ENCODE measurements at places on chromosomes 1 and 21.

GRCh38 chr1:68049941-68050878 is at the start of gene DIRAS3:
Gene DIRAS3, minus strand, starts transcription at chr1:68050627. Its CDS starts 3,330 bp downstream, at chr1:68047297.
- no peak for DNase-seq

- DNase-seq, result no peak
Observed at GRCh38 chr21:18759751-18760161, 356.2 kb upstream of the TMPRSS15 start.

GRCh38 chr1:28279721-28280120 is 20.4 kb downstream of the SESN2 start:
- DNase-seq, result no peak

DNA sequence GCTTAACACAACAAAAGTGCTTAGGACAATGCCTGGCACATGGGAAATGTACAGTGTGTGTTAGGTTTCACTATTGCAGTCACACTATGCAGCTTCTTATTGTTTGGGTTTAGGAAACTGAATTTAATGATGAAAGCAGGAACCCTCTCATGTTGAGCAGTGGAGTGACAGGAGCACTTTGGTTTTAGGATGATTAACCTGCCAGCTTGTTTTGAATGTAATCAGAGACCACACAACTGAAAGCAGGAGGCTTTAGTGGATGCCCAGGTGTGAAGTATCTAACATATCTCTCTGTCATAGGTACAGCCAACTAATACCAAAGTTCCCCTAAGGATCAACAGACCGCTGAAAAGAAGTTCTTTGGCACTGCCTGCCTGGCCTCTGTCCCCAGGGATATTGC is 406.9 kb upstream of the USP24 start:
- DNase-seq, result no peak

- DNase-seq, result no peak
Observed at GRCh38 chr1:203776636-203777035, 11.7 kb downstream of the LAX1 start.

DNA sequence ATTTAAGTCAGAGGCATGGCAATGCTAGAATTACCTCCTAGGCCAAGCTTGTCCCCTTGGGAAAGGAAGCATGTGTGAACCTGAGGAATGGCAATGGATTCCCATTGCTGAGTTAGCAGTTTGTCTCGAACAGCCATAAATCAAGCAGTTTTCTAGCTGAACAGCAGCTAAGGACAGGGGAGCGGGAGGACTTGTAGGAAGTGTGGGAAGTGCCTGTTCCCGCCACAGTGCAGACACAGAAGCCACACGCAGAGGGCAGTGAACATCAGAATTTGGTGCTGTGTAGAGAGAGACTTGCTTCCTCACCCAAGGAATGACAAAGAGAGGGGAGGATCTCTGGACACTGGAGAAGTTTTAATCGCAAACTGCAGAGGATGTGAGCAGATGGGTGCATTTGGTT is 3.8 kb downstream of the PHGDH start:
- DNase-seq, result no peak

GRCh38 chr1:38487396-38487795 is 372.2 kb downstream of the RRAGC start:
- DNase-seq, result no peak

DNA sequence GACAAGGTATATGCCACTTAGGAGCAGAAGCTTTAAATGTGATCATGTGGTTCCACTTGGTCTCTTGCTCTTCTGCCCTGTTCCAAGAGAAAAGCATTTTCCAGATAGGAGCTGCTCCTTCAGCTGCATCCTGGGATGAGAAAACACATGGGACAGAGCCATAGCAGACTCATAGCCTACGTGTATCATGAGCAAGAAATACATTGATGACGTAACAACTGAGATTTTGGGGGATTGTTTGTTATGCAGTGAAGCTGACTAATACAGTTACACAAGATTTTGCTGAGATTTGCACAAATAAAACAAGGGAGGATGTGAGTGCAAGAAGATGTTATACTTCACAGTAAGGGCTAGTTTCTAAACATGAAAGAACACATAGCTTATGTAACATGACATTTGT is 36.0 kb upstream of the IRF2BP2 start:
- DNase-seq, result no peak

- no peak for DNase-seq
Observed at GRCh38 chr1:89978755-89979154, 16.2 kb upstream of the ZNF326 start.

GRCh38 chr1:228177183-228177475 is 11.5 kb downstream of the IBA57 start:
- DNase-seq, result no peak

GRCh38 chr21:36847189-36847588 is 119.3 kb downstream of the HLCS start:
- no peak for DNase-seq

- DNase-seq, result no peak
Observed at GRCh38 chr1:156002188-156002911, 18.4 kb downstream of the SSR2 start.

- no peak for DNase-seq
Observed at GRCh38 chr1:154208677-154209388, 2.7 kb upstream of the CFAP141 start.

DNA sequence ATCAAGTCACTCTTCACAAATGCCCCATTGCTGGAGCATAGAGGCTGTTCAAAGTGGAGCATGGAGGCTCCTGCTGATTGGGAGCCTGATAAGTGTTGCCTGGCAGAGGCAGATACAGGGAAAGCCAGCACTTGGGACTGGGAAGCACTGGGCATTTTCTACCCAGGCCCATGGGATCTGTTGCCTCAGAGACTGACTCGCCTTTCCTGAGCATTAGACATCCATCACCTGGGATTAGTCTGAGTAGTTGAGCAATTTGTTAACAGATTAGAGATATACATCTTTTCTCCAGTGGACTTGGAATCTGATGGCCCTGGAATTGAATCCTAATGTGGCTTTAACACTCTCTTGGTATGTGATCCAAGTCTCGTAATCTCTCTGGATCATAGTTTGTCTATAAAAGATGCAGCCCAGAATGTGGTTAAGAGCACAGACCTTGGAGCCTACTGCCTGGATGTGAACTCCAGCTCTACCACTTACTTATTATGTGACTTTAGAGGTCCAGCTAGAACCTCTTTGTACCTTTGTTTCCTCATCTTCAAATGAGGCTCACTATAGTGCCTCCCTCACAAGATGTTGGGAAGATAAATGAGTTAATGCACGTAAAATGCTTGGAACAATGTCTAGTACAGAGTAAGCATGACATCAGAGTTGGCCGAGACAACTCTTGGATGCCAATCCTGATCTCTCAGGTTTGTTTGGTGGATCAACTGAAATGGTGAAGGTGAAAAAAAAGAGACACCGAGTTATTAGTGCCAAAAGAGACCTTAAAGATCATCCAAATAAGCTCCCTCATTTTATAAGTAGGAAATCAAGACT is 38.3 kb upstream of the NRDC start:
- no peak for DNase-seq

- no peak for DNase-seq
Observed at GRCh38 chr1:230157420-230158390, 90.7 kb downstream of the GALNT2 start.

DNA sequence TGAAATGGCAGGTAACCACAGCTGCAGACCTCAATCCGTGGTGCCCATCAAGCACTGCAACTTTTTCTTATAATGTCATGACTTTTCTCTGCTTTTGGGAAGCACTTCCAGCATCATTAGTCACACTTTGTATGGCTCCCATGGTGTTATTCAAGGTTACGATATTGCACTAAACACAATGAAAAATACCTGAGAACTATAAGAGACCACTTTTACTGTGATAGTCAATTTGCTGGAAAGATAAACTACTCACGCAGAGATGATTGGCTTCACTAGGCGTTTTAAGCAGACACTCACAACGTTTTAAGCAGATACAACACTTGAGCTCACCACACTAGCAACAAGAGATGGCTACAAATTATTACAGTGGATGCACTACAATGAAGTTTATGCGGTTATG is 103.2 kb upstream of the CHRM3 start:
- DNase-seq, result no peak

- DNase-seq, result no peak
Observed at GRCh38 chr1:29684141-29684540, 447.8 kb downstream of the PTPRU start.

GRCh38 chr21:19999369-20000272 is 998.6 kb upstream of the NCAM2 start:
- DNase-seq, result no peak

DNA sequence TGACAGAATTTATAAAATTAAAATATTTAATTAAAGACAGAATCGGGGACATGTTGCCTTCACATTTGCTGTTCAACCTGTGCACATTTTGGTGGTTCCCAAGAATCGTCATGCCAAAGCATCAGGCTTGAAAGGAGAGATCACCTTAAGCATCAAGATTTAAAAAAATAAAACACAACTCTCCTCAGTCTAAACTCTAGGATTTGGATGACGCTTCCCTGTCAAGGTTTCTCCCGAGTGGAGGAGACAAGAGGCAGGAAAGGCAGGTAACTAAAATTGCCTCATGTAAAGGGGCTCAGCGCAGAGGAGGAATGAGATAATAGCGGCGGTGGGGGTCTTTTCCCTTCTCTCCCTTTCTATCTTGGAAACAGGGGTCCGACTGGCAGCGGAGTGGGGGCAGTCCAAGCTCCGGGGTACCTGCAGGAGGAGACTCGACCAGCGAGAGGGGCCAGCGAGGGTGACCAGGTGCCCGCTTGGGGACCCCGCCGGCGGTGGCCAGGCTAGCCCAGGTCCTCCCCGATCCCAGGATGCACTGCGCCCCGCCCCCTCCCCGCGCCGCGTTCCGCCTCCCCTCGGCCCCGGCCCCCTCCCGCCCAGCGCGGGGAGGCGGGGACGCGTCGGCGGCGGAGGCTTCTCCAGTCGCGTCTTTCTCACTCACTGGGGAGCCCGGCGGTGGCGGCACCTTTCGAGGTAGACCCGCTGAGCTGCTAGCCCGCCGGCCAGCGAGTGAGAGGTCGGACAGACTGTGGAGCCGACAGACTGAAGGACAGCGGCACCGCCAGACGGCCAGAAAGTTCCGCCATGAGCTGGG is at the start of gene FNBP1L:
Gene FNBP1L, plus strand, starts transcription at position 638 of the 811 bp plus-strand sequence. Its CDS starts 164 bp downstream, at position 802.
- peak; percentile 41 for DNase-seq

GRCh38 chr1:156594190-156594589 is 2.6 kb downstream of the NAXE start:
- DNase-seq, result no peak

- no peak for DNase-seq
Observed at GRCh38 chr1:24988558-24988912, 58.5 kb upstream of the RUNX3 start.

DNA sequence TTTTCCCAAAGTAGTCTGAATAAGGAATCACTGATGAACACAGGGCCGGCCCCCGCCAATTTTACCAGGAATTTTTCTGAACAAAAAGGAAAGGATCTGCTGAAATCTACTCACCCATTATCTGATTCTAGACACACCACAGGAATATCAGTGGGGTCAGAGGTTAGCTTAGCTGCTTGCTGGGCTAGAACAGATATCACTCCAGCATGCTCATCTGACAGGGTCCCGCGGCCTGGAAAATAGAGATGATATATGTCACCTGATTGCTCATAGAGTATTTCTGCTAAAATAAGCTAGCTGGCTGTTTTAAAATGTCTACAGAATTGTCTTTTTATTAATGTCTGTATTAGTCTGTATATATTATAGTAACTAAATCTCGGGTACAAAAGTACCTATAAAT is 3.7 kb downstream of the LAMTOR5 start:
- DNase-seq, result no peak

DNA sequence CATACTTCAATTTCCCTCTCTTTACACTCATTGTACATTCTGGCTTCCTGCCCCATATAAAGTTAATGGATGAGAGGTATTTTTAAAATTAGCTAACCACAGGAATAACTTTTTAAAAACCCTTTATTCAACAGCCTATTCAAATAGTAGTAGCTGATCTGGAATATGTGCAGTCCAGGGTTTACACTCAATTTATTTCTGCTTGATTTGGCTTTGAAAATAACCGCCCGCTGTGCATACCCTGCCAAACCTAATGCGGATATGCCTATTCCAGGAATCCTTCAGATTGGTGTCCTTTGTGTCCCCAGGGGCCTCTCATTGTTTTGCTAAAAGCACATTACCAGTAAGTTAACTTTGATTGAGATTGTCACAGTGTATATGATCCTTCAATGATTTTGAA is 1686.2 kb downstream of the PLA2G4A start:
- no peak for DNase-seq

DNA sequence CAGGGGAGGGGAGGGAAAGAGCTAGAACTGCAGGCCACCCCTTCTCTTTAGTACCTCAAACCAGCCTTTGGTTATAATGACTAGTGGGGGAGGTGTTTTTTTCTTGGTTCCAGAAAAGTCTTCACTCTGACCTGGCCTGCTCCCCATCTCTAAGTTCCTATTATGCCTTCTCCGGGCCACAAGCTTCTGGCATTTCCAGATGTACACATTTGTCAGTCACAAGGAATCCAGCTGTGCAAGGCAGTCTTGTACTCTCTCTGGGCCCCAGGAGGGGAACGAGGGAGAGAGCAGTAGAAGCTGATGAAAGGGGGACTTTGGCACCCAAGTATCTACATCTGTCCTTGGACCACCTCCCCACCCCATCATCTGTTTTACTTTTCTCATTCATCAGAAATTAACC is 2.7 kb upstream of the FALEC start:
- DNase-seq, result no peak

DNA sequence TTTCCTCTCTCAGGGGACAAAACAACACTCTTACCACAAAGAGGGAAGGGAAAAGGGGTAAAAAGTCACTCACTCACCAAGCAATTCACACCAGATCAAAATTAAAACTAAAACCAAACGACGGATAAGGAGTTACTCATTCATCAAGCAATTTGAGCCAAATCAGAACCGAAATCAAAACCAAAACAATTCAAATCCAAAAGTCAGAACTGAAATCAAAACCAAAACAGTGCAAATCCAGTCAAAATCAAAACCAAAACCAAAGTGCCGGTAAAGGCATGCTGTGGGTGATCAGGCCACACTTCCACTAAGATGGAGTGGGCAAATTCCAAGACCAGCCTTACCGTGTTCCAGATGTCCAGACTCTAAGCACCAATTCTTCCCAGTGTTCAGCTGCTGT is 717.9 kb downstream of the AMY1C start:
- DNase-seq, result no peak

GRCh38 chr1:183073320-183073719 is 50.1 kb downstream of the LAMC1 start:
- DNase-seq, result no peak
